Suppressor macrophage treated with lipopolysaccharide for 1 hour (primary cell): ENCODE measurements at places on chromosomes 12 and 14.

- no peak for DNase-seq
Observed at GRCh38 chr12:116644806-116645205, 85.6 kb downstream of the MAP1LC3B2 start.

- no peak for DNase-seq
Observed at GRCh38 chr12:1859643-1860042, 39.3 kb downstream of the LRTM2 start.

DNA sequence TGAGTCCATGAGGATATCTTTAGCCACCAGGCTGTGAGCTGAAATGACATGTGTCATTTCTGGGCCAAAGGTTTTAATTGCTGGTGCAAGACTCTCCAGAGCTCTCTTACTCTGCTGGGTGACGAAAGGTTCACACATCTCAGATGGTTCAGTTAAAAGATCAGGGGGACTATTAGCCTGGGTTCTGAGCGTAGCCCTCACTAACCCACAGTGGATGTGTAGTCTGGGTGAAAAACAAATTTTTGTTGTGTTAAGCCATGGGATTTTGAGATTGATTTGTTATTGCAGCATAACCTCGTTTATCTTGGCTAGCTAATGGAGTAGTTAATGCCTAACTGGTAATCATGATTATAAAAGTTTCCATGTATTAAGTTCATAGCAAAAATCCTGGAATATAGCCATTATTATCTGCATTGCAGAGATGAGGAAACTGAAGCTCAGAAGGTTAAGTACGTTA lies 251.5 kb downstream of the RMST start:
- DNase-seq = no peak

- DNase-seq = no peak
Observed at GRCh38 chr14:54637270-54638134, 70.6 kb downstream of the SAMD4A start.

DNA sequence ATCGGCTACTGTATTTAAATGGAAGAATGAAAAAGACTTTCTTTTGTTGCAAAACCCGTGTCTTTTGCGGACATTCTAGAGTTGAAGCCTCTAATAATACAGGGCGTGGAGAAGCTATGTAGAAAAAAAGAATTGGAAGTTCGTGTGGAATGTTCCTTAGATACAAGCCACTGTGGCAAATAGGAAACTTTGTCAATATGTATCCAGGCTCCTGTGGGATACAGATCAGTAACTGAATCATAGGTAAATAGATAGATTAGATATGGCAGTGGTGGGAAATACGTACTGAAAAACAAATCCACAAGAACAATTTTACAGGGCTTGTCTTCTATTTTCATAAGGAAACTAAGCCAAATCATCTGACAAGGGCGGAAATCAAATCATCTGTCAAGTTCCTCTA lies 245.4 kb downstream of the EGLN3 start:
- no peak for DNase-seq

DNA sequence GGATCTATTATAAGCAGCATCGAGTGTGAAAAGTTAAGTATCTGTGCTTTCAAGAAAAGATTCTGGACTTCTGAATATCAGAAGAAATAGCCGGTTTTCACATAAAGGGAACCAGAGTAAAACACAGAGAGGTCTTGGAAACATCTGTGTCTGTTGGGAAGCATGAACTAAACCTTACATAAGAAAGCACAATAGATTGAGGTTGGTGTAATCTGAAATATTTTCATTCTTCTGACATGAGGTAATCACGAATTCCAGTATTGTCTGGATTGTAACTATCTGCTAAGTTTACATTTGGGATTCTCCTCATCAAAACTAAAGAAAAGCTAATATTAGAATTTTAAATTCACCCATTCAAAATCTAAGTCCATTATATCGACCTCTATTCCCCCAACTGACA lies 161.3 kb downstream of the CPNE8 start:
- DNase-seq = no peak

DNA sequence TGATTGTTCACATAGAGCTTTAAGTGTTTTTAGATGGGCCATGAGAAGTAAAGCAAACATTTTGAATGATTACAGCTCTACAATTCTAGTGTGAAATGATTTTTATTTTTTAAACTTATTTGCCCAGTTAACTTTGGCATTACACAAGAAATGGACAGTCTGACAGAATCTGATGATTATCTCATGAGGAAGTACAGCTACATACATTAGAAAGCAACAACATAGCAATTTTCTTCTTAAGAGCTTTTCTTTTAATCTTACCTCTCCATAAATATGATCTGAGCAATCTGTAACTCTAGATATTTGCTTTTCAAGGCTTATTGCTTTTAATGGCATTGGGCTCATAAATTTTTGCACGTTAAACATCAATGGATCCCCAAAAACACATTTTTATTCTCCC lies 26.5 kb upstream of the PPP1R12A start:
- DNase-seq = no peak

DNA sequence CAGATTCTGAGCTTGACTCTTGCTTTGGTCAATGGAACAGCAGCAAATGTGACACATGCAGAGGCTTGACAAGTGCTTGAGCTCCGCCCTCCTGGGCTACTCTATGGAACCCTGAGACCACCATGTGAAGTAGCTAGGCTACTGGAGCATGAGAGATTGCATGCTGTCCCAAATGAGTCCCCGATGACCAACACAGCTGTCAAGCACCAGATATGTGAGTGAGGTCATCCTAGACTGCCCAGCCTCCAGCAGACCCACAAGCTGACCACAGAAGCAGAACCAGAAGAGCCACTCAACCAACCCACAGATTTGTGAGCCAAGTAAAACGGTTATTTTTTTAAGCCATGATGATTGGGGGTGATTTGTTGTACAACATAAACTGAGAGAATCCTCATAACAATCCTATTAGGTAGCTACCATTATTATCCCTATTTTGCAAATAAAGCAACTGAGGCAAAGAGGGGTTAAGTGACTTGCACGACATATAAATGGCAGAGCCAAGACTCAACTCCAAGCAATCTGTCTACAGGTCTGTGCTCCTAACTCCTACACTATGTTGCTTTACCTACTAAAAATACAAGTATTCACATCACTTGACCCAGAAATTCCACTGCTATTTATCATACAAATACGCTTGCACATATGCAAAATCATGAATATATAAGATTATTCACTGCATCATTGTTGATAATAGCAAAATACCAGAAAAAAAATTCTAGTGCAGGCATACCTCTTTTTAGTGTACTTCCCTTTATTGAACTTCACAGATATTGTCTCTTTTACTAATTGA lies 136.2 kb downstream of the NDUFA12 start:
- DNase-seq = peak; percentile 67

- no peak for DNase-seq
Observed at GRCh38 chr12:113339540-113339939, 4.6 kb upstream of the SLC8B1 start.

GRCh38 chr14:69263364-69263763 lies 3.4 kb downstream of the GALNT16 start:
- no peak for DNase-seq

- DNase-seq = no peak
Observed at GRCh38 chr14:43877351-43877960, 629.6 kb downstream of the FSCB start.

GRCh38 chr12:5456030-5456429 lies 24.1 kb downstream of the NTF3 start:
- DNase-seq = no peak

GRCh38 chr12:6083601-6084000 lies 40.9 kb downstream of the VWF start:
- DNase-seq = peak; percentile 53

DNA sequence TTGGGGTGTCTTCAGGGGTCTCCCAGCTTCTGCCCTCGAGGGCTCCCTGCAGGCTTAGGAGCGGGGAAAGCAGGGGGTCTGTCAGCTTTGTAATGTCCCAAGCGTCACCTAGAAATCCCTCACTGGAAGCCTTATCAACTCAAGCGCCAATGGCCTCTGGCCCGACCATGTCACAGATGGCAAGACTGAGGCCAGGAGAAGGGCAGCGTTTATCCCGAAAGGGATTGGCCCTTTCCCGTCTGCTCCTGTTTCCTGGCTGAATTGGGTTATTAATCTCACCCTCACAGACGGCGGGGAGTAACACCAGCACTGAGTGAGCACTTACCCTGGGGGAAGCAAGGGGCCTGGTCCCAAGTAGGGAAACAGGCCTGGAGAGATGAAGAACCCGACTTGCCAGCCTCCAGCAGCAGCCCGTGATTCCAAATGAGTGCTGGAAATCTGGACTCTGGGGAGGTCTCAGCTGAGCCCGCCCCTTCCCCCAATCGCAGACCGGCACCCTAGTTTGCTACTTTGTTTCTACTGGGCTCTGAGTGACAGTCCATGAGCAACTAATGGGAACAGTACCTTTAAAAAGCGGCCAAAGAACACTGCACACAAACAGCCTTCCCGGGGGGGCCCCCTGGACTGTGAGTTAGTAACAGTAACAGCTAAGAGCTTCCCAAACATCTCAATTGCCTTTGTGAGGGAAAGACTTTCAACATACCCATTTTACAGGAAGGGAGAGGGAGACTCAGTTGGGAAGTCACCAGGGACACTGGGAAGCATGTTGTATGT lies 2.1 kb upstream of the NCOR2 start:
- DNase-seq = no peak

- no peak for DNase-seq
Observed at GRCh38 chr12:85244561-85244960, 35.5 kb upstream of the ALX1 start.

GRCh38 chr14:72638021-72638420 lies 255.9 kb downstream of the DPF3 start:
- DNase-seq = peak; percentile 73

DNA sequence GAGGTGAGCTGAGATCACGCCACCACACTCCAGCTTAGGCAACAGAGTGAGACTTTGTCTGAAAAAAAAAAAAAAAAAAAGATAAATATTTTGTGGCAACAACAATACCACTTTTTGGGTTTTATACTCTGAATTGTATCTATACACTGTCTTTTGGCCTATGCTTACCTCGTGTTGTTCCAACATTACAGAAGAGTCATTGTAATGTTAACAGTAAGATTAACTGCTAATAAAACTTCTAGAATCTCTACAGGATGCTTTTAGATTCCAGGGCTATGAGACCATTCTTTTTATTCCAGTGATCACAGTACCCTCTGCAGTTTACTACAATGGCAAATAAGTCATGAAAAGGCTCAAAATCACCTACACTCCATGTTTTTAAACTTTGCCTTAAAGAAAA lies 11.6 kb downstream of the IFT81 start:
- no peak for DNase-seq

DNA sequence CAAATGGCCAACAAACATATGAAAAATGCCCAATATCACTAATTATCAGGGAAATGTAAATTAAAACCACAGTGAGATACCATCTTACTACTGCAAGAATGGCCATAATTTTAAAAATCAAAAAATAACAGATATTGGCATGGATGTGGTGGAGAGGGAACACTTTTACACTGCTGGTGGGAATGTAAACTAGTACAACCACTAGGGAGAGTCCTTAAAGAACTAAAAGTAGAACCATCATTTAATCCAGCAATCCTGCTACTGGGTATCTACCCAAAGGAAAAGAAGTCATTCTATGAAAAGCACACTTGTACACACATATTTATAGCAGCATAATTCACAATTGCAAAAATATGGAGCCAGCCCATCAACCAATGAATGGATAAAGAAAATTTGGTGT lies 459.7 kb downstream of the GXYLT1 start:
- no peak for DNase-seq

GRCh38 chr14:27063959-27064358 lies 466.1 kb upstream of the NOVA1 start:
- no peak for DNase-seq

GRCh38 chr12:101854747-101855146 lies 22.6 kb upstream of the DRAM1 start:
- DNase-seq = no peak

DNA sequence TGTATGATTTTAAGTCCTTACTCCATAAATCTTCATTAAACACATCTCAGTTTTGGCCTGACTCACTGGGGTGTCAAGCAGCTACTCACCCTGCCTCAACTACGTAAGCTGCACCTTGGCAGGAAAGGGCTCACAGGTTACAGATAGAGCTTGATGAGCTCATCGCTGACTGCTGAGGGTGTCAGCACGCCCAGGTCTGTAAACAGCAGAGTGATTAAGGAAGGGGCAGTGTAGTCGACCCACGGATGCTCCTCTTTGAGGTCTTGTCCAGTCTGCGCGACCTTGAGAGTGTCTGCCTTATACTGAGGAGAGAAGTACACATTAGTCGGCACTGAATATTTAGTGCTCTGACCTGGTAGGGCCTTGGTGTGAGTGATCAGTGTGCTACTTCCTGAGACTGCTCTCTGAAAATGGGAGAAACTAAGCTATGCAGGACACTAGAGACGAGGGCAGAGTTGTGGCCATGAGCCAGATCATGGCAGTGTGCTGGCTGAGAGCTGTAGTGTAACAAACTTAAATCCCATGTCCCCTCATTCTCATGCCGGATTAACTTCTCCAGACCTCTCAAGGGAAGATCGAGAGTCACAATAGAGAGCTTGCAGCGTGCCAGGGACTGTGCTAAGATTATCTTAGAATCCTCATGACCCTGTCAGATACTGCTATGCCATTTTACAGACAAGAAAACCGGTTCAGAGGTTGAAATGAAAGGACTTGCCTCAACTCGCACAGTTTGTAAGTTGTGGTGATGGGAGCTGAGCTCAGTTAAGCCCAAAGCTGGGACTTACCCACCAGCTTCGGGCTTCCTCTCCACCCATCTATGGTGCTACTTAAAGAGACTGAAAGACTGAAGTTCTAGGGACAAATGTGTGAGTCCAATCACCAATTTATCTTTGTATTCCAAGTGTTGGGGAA lies 11.6 kb downstream of the EIF2B1 start:
- no peak for DNase-seq
